ENCODE measurements at places on chromosomes 6 and 20.

DNA sequence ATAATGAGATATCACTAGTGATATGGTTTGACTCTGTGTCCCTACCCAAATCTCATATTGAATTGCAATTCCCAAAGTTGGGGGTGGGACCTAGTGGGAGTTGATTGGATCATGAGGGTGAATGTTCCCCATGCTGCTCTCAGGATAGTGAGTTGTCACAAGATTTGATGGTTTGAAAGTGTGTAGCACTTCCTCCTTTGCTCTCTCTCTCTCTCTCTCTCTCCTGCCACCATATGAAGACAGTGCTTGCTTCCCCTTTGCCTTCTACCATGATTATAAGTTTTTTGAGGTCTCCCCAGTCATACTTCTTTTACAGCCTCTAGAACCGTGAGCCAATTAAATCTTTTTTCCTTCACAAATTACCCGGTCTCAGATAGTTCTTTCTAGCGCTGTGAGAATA is 1002.0 kb upstream of the ADGRB3 start:
- DNase-seq = no peak

- no peak for DNase-seq
These were observed 1.6 kb downstream of the CLIC5 start for GRCh38 chr6:46014046-46014445.

DNA sequence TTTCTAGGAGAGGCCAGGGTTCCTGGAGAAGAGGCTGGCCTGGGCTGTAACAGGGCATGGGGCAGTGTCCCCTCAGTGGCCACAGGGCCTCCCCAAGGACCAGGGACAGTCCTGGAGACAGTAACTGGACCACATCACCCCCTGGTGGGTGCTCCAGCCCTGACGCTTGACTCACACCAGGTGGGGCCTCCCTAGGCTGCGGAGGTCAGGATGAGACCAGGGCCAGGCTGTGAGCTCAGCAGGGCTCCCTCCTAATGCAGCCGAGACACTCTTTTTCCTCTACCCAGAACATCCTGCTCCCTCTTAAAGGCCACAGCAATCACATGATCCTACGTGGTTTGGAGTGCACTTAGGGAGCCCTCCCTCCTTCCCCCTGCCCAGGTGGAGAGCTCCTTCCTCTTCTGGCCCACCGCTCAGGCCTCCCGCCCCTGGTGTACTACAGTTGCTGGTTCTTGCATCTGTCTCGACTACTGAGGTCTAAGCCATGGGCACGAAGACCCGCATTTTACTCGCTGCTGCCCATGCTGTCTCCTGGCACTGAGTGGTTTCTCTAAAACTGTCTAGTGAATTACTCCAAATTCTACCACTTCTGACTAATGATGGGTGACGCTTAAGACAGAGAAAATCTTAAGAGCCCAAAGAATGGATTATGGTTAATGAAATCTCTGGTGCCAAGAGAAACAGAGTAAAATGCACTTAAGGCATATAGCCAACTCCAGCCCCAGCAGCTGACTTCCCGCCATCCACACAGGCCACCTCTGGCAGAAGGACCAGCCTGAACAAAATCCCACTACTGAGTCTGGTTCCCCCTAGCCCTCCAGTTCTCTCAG is 166.1 kb upstream of the CST7 start:
- no peak for DNase-seq

DNA sequence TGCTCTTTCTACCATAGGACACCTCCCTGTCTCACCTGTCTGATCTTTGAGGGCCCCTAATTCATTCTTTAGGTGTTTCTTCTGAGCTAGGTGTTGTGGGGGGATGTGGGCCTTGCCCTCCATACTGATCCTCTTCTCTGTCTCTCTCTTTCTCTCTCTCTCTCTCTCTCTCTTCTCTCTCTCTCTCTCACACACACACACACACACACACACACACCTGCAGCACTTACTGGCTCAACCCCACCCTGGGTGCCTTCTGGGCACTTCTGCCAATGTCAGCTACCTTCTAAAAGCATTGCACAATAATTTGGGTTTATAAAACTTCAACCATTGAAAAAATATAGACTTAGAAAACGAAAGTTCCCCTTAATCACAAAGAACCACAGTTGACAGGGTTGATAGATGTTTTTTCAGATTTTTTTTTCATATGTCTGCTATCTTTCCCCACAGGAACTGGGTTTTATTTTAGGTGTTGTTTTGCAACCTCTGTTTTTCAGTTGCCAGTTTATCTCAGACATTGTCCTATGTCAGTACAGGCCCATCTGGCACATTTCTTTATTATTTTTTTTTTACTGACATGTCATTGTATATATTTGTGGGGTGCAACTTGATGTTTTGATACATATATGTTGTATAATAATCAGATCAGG is 28.1 kb downstream of the PKIG start:
- no peak for DNase-seq

GRCh38 chr20:59146780-59147565 is 16.6 kb upstream of the ZNF831 start:
- no peak for DNase-seq

GRCh38 chr6:66897576-66897975 is 1190.5 kb upstream of the EYS start:
- DNase-seq = no peak

GRCh38 chr6:122389704-122390372 is 9.6 kb upstream of the HSF2 start:
- no peak for DNase-seq

DNA sequence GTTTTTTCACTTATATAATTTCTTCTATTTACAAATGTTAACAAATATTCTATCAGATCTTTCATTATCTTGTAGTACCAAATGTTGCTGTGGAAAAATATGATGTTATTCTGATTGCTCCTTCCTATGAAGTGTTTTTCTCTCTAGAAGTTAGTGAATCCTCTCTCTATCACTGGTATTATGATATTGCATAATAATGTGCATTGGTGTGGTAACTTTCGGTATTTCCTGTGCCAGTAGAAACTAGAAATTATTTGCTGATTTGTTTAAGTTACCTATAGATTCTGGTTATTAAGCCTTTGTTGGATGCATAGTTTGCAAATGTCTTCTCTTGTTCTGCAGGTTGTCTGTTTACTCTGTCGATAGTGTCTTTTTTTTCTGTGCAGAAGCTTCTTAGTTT is 342.5 kb downstream of the CENPW start:
- DNase-seq = no peak

DNA sequence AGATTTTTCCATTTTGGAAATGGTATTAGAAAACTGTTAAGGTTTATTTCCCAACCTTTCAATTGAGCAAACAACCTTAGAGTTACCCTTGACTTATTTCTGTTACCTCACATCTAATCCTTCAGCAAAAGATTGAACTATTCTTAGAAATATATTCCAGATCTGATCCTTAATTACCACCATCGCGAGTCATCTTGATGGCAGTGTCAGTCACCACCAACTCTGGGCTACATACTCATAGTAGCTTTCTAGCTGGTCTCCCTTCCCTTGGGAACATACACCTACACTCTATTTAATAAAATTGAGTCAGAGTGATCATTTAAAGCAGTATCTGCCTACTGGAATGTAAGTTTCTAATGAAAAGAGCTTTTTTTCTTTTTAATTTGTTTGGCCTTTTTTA is 308.2 kb downstream of the EYS start:
- no peak for DNase-seq

DNA sequence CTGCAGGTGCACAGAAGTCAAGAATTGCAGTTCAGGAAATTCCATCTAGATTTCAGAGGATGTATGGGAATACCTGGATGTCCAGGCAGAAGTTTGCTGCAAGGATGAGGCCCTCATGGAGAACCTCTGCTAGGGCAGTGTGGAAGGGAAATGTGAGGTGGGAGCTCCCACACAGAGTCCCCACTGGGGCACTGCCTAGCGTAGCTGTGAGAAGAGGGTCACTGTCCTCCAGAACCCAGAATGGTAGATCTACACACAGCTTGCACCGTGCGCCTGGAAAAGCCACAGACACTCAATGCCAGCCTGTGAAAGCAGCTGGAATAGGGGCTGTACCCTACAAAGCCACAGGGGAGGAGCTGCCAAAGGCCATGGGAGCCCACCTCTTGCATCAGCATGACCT is 681.4 kb downstream of the EPHA7 start:
- no peak for DNase-seq

GRCh38 chr6:87102151-87102621 is 7.3 kb upstream of the CGA start:
- no peak for DNase-seq

GRCh38 chr6:144119376-144119775 is 24.0 kb upstream of the SF3B5 start:
- no peak for DNase-seq

GRCh38 chr20:3464166-3464565 is 6.7 kb upstream of the ATRN start:
- DNase-seq = no peak

- no peak for DNase-seq
These were observed 70.6 kb downstream of the ATXN1 start for GRCh38 chr6:16690608-16691142.

GRCh38 chr20:15913391-15914025 is 659.7 kb downstream of the KIF16B start:
- no peak for DNase-seq

DNA sequence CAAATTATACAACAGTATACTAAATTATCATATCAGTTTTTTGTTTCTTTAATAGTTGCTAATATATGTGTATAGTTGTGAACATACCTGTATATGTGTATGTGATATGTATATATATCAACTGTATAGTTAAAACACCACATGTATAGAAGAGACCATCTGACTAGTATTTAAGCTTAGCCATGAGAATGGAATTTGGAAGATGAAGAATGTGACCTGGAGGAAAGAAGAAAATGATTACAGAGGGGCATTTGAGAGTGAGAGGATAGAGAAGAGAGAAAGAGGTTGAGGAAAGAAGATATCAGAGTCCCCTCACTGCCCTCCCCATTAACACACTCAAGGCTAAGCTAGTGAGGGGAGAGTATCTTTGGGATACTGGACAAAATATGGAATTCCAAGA is 335.9 kb downstream of the BCKDHB start:
- DNase-seq = no peak

DNA sequence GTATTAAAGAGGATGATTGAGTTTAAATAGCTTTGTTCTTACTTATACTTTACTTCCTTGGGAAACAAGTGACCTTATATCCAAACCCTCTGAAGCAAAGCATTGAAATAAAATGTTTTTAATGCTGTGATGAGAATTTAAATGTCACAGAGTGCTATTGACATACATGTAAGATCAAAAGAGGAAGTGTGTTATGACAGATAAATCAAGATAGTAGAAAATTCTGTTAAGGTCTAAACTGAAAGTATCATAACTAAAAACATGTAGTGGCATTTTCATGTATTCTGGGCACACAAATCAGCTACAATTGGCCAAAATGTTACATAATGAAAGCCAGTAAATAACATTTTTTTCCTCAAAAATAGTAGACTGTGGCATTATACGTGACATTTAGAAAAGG is 318.0 kb downstream of the GRIK2 start:
- no peak for DNase-seq

GRCh38 chr6:26392932-26393636 is 9.0 kb upstream of the BTN3A1 start:
- no peak for DNase-seq

DNA sequence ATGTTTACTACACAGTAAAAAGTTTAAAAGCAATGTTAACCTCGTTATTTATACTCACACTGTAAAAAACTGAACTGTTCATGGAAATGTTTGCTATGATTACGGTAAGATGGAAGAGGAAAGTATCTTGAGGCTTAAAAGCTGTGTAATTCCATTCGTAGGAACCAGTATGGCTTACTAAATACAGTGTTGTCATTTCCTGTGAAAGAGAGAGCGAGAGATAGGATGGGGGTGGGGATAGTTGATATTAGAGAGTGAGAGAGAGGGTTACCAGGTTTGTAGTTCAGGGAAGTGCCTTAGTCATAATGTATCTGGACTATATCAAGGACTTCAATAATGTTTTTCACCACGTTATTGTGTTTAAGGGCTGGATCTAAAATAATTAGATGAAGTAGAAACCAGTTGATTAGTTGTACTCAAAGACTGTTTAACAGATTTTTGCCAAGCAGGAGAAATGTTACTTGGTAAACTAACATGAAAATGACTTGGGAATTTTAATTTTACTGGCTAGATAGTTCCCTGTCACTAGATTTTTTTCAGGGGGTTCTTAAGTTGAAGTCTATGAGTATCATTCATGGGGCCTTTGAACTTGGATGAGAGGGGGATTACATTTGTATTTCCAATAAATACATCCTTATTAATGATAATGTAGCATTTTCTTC is 30.4 kb downstream of the AFDN start:
- DNase-seq = no peak

DNA sequence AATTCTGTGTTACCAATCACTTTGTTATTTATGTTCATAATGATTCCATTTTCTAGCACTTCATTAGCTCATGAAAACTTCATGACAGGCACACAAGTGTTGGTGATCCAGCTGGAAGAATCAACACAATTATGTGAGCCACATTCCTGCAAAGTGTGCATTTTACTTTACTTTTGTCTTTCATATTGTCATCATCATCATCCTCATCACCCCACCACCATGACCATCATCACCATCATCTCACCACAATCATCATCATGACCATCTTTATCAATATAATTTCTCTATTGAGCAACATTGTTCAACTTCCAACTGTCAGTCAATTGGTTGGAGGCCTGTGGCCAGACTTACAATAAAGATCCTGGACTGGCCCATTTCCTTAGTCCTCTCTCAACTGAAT is 159.4 kb upstream of the PRSS16 start:
- no peak for DNase-seq

DNA sequence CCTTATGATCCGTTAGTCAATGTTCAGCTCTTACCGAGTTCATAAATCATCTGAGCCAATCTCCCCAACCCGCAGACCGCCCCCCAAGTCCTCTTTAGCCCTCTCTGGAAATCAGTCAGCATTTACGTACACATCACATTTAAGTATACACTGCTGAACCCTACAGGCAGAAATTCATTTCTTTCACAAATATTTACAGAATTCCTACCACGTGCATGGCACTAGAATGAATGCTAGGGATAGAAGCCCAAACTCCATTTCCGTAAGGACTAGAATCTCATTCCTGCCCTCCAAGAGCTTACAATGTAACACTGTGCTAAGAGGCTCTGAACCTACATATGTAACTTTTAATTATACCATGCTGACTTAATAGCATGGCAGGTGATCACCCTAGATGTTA is 1.8 kb downstream of the OSER1 start:
- no peak for DNase-seq

DNA sequence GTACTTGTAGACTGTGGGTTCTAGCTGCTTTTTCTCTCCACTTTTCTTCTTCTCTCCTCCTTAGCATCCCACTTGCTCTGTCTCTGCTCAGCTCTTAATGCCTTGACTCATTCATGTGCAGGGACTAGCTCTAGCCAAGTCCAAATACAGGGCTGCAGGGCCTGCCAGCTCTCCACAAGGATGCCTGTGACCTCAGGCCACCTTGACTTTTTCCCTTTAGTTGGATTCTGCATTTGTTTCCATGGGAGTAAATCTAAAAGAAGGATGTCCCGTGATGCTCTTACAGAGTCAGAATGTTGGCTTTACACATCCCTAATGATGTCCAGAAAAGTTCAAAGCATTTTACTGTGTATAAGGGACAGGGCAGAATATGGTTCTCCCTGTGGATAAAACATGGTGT is 101.8 kb upstream of the PREP start:
- no peak for DNase-seq

- no peak for DNase-seq
These were observed 56.5 kb upstream of the PKIB start for GRCh38 chr6:122553697-122554096.

All from T-helper 1 cell (primary cell).